ENCODE measurements at places on chromosomes 1 and 21.

- no peak for DNase-seq
Observed at GRCh38 chr21:34092262-34092921, 19.0 kb downstream of the MRPS6 start.

GRCh38 chr1:59173721-59174120, 123.2 kb upstream of the FGGY start:
- DNase-seq = no peak

- no peak for DNase-seq
Observed at GRCh38 chr1:173823781-173824314, 625 bp upstream of the DARS2 start.

- no peak for DNase-seq
Observed at GRCh38 chr1:70420320-70420719, 9.3 kb downstream of the CTH start.

DNA sequence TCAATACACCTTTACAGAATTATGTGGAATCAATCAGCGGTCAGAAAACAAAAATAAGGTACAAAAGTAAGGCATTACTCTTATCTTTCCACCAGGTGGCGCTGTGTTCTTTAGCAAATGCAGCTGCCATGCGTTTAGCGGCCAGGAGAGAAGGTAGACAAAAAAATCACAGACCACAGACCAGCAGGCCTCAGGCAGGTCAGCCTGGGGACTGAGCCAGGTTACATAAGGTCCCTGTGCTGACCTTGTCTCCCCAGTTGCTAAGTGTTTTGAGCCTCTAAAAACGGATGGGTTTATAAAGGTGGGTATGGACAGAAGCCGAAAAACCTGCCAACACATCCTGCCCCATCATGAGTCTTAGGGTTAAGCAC, 2.8 kb downstream of the RGS16 start:
- DNase-seq = peak; percentile 92

DNA sequence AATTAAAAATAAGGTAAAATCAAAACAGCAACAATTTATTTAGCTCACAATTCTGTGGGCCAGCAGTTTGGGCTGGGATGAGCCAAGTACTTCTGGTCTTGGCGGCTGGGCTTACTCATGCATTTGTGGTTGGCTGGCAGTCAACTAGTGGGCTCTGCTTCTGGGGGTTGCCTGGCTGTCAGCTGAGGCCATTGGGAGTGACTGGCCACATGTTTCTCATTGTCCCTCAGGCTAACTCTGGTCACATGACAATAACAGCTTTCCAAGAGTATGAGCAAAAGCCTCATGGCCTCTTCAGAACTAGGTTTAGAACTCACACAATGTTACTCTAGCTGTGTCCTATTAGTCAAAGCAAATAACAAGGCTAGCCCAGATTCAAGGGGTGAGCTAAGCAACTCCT, 15.6 kb upstream of the CHIA start:
- DNase-seq = peak; percentile 30

GRCh38 chr1:184569106-184569505, 182.3 kb downstream of the C1orf21 start:
- no peak for DNase-seq

DNA sequence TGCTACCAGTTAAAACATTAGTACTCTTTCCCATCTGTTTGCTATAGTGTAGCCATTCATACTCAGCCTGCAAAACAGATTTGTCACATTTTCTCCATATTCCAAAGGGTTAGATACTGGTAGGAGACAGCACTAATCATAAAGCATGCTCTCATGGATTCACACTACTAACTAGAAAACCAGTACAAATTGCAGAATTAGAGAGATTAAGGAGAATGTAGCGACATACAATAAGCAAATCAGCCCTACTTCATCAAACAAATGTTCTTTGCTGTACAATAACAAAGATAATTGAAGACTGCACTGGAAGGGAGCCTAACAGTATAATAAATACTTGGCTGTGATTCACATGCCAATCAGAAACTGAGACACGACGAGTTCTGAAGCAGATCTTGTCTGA, 368.0 kb upstream of the PRMT6 start:
- DNase-seq = no peak

DNA sequence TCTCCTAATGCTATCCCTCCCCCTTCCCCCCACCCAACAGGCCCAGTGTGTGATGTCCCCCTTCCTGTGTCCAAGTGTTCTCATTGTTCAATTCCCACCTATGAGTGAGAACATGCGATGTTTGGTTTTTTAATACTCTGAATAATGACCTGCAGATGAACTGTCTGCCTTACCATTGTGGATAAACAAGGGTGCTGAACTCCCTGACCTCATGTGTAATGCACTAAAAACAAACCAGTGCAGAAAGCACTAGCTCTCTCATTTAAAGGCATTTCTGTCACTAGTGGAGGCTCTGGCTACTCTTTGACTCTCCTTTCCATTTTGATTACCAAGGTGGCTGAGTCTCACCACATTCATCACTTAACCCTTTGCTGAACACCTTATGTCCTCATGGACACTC, 23.1 kb upstream of the TRAF3IP3 start:
- DNase-seq = no peak

- DNase-seq = no peak
Observed at GRCh38 chr1:94727846-94728715, 92.1 kb upstream of the SLC44A3 start.

DNA sequence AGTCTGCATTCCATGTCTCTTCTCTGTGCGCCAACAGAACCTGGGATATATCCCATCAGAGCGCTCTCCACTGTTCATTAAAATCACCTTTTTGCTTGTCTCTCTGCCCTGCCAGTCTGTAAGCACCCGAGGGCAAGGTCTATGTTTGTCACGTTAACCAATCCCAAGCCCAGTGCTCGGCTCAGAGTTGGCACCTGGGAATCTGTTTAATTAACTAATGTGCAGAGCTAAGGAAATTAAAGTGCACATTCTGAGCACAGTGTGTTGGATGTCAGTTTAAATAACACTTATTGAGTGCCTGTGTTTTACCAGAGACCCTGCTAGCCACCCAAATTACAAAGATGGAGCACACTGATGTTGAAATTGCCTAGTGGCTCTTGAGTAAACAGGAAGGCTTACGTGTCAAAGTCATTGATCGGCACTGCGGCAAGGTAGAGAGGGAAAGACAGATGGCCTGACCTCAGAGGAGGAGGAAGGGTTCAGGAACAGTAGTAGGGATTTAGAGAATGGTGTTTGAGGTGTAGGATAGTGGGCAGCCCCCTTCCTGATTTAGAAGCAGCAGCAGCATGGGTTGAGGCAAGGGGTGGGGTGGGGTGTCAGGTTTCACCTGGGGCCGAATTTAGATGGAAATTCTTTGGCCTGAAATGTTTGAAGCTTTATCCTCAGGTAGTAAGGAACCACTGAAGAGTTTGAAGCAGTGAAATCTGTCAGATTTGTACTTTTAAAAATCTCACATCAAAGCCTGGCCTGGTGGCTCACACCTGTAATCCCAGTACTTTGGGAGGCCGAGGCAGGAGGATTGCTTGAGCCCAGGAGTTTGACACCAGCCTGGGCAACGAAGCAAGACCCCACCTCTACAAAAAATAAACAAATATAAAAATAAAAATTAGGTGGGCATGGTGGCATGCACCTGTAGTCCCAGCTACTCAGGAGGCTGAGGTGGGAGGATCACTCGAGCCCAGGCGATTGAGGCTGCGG, 7.7 kb downstream of the ARMH1 start:
- no peak for DNase-seq

GRCh38 chr1:61300899-61301298, 218.5 kb downstream of the NFIA start:
- no peak for DNase-seq

GRCh38 chr1:67833602-67833940, 304 bp upstream of the GNG12 start:
- DNase-seq = no peak

DNA sequence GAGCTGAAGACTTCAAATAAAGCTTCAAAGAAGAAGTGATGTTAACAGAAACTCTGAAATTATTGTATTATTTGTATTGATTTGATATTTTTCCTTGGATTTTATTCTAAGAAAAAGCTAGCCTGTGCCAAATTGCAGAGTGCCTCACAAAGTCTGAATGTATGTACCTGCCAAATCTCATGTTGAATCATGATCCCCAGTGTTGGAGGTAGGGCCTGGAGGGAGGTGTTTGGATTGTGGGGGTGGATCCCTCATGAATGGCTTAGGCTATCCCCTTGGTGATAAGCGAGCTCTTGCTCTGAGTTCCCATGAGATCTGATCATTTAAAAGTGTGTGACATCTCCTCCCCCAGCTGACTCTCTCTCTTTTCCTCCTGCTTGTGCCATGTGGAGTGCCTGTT, 43.6 kb downstream of the ACKR1 start:
- DNase-seq = no peak

DNA sequence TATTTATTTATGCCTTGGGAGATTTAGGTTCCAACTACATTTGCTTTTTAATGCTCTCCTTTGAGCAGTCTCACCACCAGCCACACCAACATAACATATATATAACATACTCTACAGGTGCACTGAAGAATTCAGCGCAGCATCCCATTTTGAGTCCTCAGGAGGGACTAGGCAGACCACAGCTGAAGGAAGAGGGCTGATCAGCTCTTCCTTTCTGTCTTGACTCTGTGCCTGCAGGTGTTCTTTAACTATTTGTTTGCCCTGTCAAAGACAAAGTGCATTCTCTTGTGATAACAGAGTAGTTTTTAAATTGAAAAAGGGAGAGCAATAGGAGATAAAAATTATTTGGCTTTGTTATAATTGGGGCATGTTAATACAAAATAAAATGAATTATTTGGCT, 17.0 kb downstream of the HIPK1 start:
- DNase-seq = no peak

- no peak for DNase-seq
Observed at GRCh38 chr1:156945881-156946661, 25.6 kb downstream of the LRRC71 start.

- DNase-seq = no peak
Observed at GRCh38 chr1:43671193-43671592, 21.2 kb downstream of the KDM4A start.

DNA sequence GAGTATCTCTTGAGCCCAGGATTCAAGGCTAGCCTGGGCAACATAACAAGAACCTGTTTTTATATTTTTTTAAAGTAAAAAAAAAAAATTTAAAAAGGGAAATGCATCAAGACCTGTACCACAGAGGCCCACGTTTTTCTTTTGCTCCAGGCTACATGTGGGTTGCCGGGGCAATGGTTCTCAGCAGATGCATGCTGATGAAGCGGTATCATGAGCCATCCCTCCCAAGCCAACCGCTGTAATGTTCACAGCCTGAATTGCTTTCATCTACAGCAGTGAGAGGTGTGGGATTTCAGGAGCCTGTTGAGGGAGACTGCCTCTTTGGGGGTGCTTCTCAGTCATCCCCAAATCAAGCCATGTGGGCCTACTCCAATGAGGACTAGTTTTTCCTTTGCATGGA, 60.5 kb downstream of the CD58 start:
- DNase-seq = no peak

GRCh38 chr1:151048645-151049032, 1.1 kb downstream of the C1orf56 start:
- DNase-seq = no peak

DNA sequence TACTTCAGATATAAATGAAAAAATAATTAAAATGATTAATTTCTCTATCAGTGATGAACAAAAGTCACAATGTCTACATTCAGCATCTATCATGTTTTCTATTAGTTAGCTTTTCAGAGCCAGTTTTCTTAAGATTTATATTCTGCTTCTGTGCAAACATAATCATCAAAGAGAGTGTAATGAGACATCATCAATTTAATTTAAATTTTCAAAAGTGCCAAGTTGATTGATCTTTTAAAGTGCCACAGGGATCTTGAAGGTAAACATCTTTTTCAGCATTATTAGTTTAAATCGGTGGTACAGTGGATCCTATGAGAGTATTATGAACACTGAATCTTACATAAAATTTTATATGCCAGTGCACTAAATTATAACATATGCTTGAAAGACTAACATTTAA, 1176.1 kb downstream of the PLA2G4A start:
- DNase-seq = no peak

DNA sequence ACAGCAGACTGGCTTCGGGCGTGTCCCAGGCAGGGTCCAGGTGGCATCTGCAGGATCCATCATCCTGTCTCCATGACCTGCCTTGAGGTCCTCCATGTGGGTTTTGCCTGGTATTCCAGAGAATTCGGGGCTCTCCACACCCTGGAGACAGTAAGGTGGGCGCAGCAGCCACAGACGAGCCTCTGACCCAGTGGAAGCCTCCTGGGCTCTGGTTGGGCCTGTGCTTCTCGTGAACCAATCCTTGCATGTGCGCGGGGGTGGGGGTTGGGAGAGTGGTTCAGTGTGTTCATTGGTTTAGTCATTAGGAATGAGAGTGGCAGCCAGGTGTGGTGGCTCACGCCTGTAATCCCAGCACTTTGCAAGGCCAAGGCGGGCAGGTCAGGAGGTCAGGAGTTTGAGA, 32.1 kb upstream of the TNFRSF1B start:
- no peak for DNase-seq

DNA sequence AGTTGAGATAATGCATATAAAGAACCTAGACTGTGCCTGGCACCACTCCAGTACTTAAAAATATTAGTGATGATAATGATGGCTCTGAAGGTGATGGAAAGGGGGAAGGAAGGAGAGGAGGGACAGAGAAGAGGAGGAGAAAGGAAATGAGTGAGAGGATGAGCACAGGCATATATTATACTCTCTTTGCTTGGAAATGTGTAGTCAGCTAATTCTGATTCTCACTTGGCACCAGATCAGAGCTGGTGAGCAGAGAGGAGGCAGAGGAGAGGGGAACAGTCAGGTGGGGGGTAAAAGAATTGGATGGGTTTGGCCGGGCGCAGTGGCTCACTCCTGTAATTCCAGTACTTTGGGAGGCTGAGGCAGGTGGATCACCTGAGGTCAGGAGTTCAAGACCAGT, 24.3 kb upstream of the MYOC start:
- no peak for DNase-seq

GRCh38 chr1:20899154-20899972, 112.3 kb upstream of the HP1BP3 start:
- DNase-seq = no peak

DNA sequence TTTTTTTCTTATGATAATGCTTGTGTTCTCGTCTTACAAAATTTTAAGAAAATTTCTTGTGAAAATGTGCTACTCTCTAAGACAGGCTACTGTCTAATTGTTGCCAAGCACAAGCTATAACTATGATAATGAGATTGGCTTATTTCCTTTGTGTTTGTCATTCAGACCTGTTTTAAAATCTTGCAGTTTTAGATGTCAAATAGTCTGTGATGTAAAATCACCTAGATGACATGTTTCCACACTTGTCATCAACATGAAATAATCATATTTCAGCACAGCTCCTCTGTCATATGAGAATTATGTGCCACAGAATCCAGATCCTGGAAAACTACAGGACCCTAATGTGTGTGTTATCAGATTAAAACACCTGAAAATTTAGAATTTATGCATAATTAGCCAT, 539.7 kb downstream of the USP25 start:
- no peak for DNase-seq

- DNase-seq = no peak
Observed at GRCh38 chr1:13582713-13583443, 754 bp upstream of the PDPN start.

GRCh38 chr1:163090321-163090945, 21.3 kb downstream of the RGS4 start:
- no peak for DNase-seq

DNA sequence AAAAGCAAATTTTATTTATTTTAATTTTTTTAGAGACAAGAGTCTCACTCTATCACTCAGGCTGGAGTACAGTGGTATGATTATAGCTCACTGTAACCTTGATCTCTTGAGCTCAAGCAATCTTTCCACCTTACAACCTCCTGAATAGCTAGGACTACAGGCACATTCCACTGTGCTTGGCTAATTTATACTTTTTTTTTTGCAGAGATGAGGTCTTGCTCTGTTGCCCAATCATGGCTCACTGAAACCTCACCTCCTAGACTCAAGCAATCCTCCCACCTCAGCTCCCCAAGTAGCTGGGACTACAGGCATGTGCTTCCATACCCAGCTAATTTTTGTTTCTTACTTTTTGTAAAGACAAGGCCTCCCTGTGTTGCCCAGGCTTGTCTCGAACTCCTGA, 49.5 kb downstream of the DR1 start:
- no peak for DNase-seq
